ENCODE measurements at places on chromosomes 2 and 18. TPM values are rescaled to one million over a fixed set of nuclear protein-coding genes. Genes with fewer than 3 reads are reported as not detected.

- DNase-seq, result no peak
These were observed 259.3 kb downstream of the NEDD4L start for GRCh38 chr18:58303363-58303762.

Gene LYG1
- total RNA-seq, result 0.58 TPM

Gene FRZB
- total RNA-seq, result 2.2 TPM

DNA sequence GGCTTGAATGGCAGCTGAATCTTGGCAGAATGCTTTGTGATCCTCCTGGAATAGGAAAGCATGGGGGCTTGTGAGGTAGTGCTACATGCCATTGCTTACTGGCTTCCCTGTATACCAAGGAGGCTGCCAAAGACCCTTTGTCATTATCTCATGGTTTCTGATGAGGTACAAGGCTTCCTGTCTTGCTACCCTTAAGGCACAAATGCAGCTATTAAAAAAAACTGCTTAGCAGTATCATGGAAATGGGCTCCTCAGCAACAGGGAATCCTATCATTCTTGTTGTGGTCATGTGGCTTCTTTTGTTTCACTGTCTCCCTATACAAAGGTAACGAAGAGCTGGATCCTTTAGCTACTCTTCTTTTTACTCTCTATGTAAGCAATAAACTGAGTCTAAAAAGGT is 6.6 kb upstream of the KANSL1L start:
- DNase-seq, result no peak

DNA sequence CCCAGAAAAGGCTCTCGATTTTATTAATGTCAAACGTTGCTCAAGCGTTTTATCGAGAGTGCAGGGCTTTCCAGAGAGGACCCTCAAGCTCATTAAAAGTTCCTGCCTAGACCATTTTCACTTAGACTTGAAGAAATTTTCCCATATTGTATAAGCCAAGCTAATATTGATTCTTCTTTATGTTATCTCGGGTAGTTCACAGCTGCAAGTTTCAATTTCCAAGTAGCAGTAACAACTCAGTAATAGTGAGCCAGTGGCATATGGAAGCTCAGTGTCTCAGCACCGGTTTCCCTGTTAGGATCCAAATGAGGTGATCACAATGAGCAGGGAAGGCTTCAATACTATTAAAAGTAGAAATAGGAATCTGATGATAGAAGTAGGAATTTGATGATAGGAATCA is 274.5 kb downstream of the TMX3 start:
- no peak for DNase-seq

Gene GCG
- total RNA-seq, result not detected

Gene HOXD3
- total RNA-seq, result not detected

- no peak for DNase-seq
These were observed 399.8 kb downstream of the SATB2 start for GRCh38 chr2:199057936-199058335.

Gene ELOA2
- total RNA-seq, result not detected

GRCh38 chr18:9715978-9716774 is 8.1 kb downstream of the RAB31 start:
- no peak for DNase-seq

- no peak for DNase-seq
These were observed 17.8 kb upstream of the MATN3 start for GRCh38 chr2:20030224-20030623.

Gene REL
- total RNA-seq, result 5.0 TPM

Gene MLPH
- total RNA-seq, result 73.5 TPM

Gene CIDEA
- total RNA-seq, result 0.33 TPM

Gene RAMP1
- 168 TPM for total RNA-seq

DNA sequence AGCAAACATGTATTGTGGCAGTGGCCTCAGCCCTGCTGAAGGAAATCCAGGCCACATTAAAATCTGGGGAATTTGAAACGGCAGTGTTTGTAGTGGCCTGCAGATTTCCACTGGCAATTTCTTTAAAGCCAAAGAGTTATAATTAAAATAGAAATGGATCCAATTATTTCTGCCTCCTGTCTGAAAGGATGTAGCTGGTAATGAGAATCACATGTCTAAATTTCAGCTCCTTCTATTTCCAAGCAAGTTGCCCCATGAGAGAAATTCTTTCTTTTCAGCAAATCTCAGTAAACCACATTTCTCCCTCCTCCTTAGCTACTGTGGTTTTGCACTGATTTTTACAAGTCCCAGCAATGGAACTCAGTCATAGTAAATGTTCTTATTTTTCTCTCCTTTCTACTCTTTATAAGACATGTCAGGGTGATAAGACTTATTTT is 55.4 kb upstream of the ZNF396 start:
- DNase-seq, result no peak

GRCh38 chr18:34709104-34709503 is 994 bp upstream of the DTNA start:
- DNase-seq, result no peak

Gene TMEM169
- 0.25 TPM for total RNA-seq

- no peak for DNase-seq
These were observed 151.4 kb downstream of the CD8B2 start for GRCh38 chr2:106638580-106638979.

Gene ALLC
- total RNA-seq, result not detected

GRCh38 chr2:119637371-119637770 is 41.6 kb upstream of the TMEM177 start:
- no peak for DNase-seq

GRCh38 chr18:35851286-35851970 is 121.1 kb upstream of the RMP24 start:
- DNase-seq, result no peak

Gene NTSR2
- not detected for total RNA-seq

- peak; percentile 77 for DNase-seq
These were observed 54.0 kb downstream of the GATA6 start for GRCh38 chr18:22223254-22223964.

DNA sequence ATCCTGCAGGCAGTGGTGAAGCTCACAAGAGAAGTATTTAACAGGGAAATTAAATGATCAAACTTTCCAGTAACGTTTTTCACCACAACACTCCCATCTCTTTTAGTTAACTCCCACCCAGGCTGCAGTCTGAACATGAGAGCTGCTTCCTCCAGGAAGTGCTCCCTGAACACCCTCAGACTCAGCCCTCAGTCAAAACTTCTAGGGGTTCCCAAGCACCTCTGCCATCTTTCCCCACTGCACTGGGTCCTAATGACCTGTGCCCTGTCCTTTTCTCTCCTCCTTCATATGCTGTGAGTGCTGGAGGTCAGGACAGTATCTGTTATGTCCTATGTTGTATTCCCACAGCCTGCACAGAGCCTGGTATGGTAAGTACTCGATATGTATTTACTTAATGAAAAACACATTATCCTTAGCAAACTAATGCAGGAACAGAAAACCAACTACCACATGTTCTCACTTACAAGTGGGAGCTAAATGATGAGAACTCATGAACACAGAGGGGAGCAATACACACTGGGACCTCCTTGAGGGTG is 49.2 kb upstream of the ASPRV1 start:
- DNase-seq, result no peak
